ENCODE measurements at places on chromosomes 13 and 19. TPM values are rescaled to one million over a fixed set of nuclear protein-coding genes. Genes with fewer than 3 reads are reported as not detected.

ACP7 gene
- 0.45 TPM for total RNA-seq

JSRP1 gene
- total RNA-seq: 0.15 TPM

ZNF527 gene
- total RNA-seq: 2.5 TPM

OVOL3 gene
- total RNA-seq: not detected

EML2 gene
- 20.5 TPM for total RNA-seq

TLE5 gene
- 312 TPM for total RNA-seq

MYH14 gene
- not detected for total RNA-seq

RFPL4A gene
- not detected for total RNA-seq

MTMR6 gene
- total RNA-seq: 19.7 TPM

ZNF850 gene
- 1.8 TPM for total RNA-seq

RUBCNL gene
- total RNA-seq: 0.30 TPM

POU4F1 gene
- not detected for total RNA-seq

MIA gene
- not detected for total RNA-seq

COQ8B gene
- total RNA-seq: 36.9 TPM

UPF3A gene
- 19.8 TPM for total RNA-seq

ZNF229 gene
- 2.7 TPM for total RNA-seq

MCEMP1 gene
- total RNA-seq: not detected

KIR2DL3 gene
- not detected for total RNA-seq

SH3GL1 gene
- 114 TPM for total RNA-seq

S1PR4 gene
- total RNA-seq: not detected

OSCAR gene
- under 0.01 TPM for total RNA-seq

FLT3 gene
- total RNA-seq: not detected

KCNK6 gene
- total RNA-seq: 3.2 TPM

LMTK3 gene
- under 0.01 TPM for total RNA-seq

ZNF728 gene
- not detected for total RNA-seq

CHST8 gene
- total RNA-seq: not detected

PSG7 gene
- total RNA-seq: not detected

EEF1AKMT1 gene
- 7.2 TPM for total RNA-seq

PRR36 gene
- total RNA-seq: not detected

HNRNPUL1 gene
- 136 TPM for total RNA-seq

ZSCAN4 gene
- not detected for total RNA-seq

ANGPTL8 gene
- not detected for total RNA-seq

Data from bronchus fibroblast of lung (primary cell).